ENCODE measurements at places on chromosomes 7 and 10. TPM values are rescaled to one million over a fixed set of nuclear protein-coding genes. Genes with fewer than 3 reads are reported as not detected.

EBLN1 gene
- total RNA-seq = not detected

ZNF503 gene
- 9.0 TPM for total RNA-seq

RBP4 gene
- total RNA-seq = 30.4 TPM

NAT16 gene
- 0.74 TPM for total RNA-seq

MALRD1 gene
- 2.1 TPM for total RNA-seq

C7orf57 gene
- not detected for total RNA-seq

CYP3A4 gene
- total RNA-seq = not detected

All from dorsolateral prefrontal cortex (tissue), 122 donors.